ENCODE measurements at places on chromosomes 11 and 22.

- peak; percentile 59 for DNase-seq
Measured at GRCh38 chr11:33257897-33258630, 883 bp downstream of the HIPK3 start.

GRCh38 chr11:12282676-12283075 lies 94.7 kb upstream of the PARVA start:
- DNase-seq = no peak

DNA sequence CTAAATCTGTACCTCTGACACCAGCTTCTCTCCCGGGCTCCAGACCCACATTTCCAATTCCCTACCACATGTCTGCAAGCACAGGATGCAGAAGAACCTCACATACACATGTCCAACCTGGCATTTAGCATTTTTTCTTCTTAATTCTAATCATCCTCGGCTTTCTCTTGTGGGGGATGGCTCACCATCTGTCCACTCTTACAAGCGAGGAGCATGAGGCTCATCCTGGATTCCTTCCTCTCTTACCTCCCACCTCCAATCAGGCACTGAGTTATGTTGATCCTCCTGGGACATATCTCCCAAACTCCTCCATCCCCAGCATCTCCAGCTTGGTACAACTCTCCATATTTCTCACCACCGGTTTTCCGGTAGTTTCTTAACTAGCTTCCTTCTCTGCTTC lies 149.8 kb upstream of the LARGE1 start:
- DNase-seq = no peak

DNA sequence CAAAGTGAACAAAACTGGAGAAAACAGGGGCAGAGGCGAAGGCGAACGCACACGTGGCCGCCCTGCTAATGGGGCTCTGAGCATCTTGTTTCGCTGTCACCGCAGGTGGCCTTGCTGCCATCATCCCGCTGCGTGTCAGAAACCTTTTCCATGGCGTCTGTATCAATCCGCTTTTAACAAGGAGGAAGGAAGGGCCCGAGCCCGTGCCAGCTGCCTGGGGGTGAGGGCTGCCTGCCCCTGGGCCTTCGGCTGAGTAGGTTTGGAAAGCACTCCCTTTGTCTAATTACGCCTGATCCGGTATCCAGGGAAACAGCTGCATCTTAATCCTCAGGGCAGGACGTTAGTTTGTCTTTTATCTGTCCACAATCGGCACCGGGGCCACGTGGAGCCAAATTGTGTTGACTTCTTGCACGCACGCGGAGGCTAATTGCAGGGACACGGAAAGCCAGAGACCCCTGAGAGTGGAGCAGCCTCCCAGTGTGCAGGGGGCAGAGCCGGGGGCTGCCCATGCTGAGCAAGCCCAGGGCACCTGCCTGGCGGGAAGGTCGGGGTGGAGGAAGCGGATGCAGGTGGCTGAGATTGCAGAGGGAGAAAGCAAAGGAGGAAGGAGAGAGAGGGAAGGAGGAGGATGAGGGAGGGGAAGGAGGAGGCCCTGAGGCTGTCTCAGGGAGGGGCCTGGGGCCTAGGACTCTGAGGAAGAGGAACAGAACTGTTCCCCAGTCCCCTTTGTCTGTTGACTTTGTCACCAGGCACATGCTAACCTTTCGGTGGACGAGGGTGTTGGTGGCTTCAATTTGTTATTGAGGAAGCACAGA lies 19.2 kb upstream of the TH start:
- no peak for DNase-seq

DNA sequence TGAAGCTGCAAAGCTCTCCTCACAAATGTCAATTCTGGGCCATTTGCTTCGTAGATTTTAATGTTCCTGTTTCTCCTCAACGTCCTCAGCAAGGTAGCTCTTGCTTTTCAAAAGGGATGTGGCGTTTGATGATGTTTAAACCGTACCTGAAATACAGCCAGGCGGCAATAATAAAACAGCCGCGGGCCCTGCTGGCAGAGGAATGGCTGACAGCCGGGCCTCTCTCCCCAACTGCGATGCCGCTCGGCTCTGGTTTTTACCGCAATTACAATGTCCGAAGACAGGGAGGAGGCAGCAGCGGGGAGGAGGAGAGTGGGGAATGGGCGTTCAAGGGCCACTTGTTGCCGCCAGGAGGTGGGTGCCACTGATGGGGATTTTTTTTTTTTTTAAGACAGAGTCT lies 27.5 kb downstream of the MACROD1 start:
- DNase-seq = no peak

GRCh38 chr11:72218251-72218745 lies 1.7 kb downstream of the FOLR2 start:
- no peak for DNase-seq

- DNase-seq = no peak
Measured at GRCh38 chr11:126890561-126890960, 110.0 kb downstream of the KIRREL3 start.

GRCh38 chr11:121996574-121996973 lies 119.4 kb downstream of the BLID start:
- no peak for DNase-seq

GRCh38 chr11:68962527-68963250 lies 18.1 kb downstream of the MRGPRD start:
- DNase-seq = no peak

- no peak for DNase-seq
Measured at GRCh38 chr22:37802310-37803194, 5.2 kb upstream of the GCAT start.

DNA sequence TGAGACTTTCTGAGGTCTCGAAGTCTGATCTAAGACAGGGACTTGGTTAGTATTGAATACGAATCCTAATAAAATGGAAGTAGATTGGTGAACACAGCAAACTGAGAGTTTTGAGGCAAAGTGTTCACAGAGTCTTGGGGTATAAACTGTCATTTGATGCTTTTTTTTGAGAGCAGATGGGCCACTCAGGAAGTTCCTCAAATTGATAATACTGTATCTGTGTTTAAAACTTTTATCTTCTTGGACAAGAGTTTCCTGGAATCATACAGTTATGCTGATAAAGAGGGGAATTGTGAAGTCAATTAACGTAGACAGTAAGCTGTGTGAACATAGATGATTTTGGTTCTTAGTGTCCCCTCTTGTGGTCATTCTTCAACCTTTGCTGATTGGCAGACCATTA lies 80.0 kb upstream of the CLPB start:
- no peak for DNase-seq

- no peak for DNase-seq
Measured at GRCh38 chr11:79089601-79090000, 351.2 kb downstream of the TENM4 start.

GRCh38 chr11:13462311-13462900 lies 616 bp downstream of the BTBD10 start:
- peak; percentile 66 for DNase-seq

- DNase-seq = no peak
Measured at GRCh38 chr11:70046089-70046488, 32.0 kb upstream of the ANO1 start.

GRCh38 chr11:101727451-101727850 lies 143.6 kb upstream of the TRPC6 start:
- DNase-seq = no peak

- DNase-seq = no peak
Measured at GRCh38 chr11:44564166-44564565, 1.3 kb upstream of the CD82 start.

- DNase-seq = peak; percentile 5
Measured at GRCh38 chr11:10659339-10660216, 34.0 kb downstream of the IRAG1 start.

GRCh38 chr11:64000026-64000739 lies 13.9 kb downstream of the OTUB1 start:
- DNase-seq = no peak

DNA sequence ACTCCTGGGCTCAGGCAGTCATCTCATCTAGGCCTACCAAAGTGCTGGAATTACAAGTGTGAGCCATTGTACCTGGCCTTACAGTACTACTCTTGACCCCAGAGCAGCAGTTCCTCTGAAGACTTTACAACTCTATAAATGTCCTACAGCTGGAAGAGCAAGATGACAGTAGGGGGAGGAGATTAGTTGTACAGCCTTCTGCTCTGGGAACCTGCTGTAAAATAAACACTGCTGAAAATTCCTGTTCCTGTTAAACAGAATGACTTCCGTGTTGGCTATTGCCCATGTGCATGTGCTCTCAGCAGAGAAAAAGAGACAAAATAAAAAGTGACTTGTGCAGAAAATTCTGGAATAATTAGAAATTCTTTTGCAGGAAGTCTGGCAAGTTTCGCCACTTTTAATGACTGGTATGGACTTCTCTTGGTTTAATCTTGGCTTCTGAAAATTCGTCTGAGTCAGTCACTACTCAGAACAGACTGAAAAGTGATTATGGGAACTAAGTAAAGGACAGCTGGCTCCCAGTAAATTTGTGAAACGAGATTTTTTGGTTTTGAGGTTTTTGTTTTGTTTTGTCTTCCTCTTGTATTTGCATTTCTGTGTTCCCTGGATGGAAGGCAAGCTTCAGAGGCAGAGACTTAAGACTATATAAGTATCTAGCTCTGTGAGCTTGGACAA lies 955.7 kb downstream of the DLG2 start:
- no peak for DNase-seq

- DNase-seq = no peak
Measured at GRCh38 chr11:19110295-19110694, 6.7 kb upstream of the ZDHHC13 start.

DNA sequence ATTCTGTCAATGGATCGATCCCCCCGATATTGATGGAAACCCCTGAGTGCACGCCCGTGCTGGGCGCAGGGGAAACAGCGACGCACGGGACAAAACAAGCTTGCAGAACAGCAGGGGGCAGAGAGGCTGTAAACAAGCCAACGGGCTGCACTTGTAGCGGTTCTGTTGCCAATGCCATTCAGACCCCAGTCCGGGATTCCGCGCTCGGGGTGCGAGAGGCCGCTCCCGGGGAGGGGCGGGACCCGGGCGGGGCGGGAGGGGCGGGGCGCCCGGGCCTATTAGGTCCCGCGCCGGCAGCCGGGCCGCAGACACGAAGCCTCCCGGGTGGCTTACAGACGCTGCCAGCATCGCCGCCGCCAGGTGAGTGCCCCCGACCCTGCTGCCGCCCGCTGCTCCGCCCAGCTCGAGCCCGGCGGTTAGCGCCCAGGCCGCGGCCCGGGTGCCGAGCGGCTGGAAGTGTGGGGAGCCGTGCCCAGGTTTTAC lies at the start of gene BIK:
TSS of gene BIK (plus strand) at position 307 of the 483 bp plus-strand sequence. CDS start 13,273 bp downstream, outside the sequence.
- no peak for DNase-seq

- no peak for DNase-seq
Measured at GRCh38 chr22:19818324-19819207, 36.1 kb downstream of the GNB1L start.

DNA sequence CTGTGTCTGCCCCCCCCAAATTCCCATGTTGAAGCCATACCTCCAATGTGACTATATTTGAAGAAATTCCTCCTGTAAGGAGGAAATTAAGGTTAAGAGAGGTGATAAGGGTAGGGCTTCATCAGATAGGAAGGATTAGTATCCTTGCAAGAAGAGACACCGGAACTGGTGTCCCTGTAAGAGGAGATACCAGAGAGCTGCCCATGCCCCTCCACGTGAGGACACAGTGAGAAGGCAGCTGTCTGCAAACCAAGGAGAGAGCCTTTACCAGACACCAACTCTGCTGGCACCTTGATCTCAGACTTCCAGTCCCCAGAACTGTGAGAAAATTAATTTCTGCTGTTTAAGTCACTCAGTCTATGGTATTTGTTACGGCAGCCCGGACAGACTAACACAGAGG lies 109.3 kb downstream of the ARFGAP2 start:
- DNase-seq = no peak

DNA sequence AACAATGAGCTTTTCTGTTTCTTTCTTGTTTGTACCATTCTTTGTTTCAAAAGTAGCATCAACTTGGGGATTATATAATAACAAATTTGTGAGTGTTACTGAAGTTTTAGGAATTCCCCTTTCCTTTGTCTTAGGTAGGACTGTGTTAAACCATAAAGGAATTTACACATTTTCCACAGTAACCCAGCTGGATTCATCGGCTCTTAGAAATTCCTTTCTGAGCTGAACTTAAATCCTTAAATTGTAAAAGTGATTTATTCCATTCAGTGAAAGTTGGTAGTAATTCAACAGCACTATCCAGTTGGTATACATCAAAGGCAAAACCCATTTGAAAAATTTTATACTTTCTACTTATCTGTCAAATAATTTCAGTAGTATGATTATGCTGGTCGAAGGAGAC lies 11.8 kb downstream of the EMSY start:
- DNase-seq = no peak

- DNase-seq = no peak
Measured at GRCh38 chr11:115580416-115580815, 76.2 kb upstream of the CADM1 start.

Data from NK-92 treated with Interleukin-12 subunit alpha and Interleukin-12 subunit beta, amount 100 ng/mL, for 24 hours (cell line).